ENCODE measurements at places on chromosomes 3 and 15.

GRCh38 chr3:10889206-10889960 lies 73.4 kb downstream of the SLC6A11 start:
- H3K4me3 ChIP-seq: no peak overlapping the region
- no peak overlapping the region for H3K27ac ChIP-seq
- no peaks in the 10 kb centered on the region for H3K4me1 ChIP-seq
- no peaks in the 10 kb centered on the region for H3K27me3 ChIP-seq
- H3K36me3 ChIP-seq: no peaks in the 10 kb centered on the region
- DNase-seq: no peak

DNA sequence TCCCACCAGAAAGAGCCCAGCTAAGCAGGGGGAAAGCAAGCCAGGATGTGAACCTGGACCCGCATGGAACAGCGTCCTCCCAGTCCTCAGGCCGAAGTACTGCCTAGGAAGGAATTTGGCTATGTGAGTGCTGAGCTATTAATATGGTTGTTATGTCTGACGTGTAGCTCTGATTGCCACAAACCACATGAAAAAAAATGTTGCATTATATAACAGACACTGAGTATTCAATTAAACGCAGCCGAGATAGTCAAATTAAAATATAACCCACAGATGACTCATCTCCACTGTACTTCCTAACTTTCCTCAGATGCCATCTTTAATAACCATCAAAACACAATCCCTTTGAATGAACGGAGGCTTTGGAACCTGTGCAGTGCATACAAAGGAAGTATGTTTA lies 111.1 kb downstream of the GABRB3 start:
- no peaks in the 10 kb centered on the region for H3K27me3 ChIP-seq
- no peak for DNase-seq
- no peaks in the 10 kb centered on the region for H3K4me1 ChIP-seq
- no peaks in the 10 kb centered on the region for H3K36me3 ChIP-seq
- H3K4me3 ChIP-seq: no peak overlapping the region

DNA sequence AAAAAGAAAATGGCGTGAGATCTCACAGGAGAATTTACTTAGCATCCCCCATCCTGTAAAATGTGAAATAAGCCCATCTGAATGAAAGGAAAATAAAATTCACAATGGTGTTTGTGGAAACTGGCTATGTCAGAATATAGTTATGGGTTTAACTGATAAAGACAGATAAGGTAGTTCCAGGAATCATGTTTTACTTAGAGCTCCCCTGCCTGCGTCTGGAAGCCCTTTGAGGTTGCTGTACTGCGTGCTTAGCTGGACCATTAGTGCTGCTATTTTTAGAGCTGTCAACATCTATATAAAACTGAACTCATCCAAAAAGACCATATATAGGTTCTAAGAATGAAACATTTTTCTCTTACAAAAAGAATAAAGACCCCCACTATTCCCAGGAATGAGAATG lies 130.8 kb downstream of the LSAMP start:
- H3K4me1 ChIP-seq: no peaks in the 10 kb centered on the region
- DNase-seq: no peak
- no peak overlapping the region for H3K4me3 ChIP-seq
- H3K36me3 ChIP-seq: no peaks in the 10 kb centered on the region
- H3K27me3 ChIP-seq: no peaks in the 10 kb centered on the region

- H3K4me1 ChIP-seq: no peaks in the 10 kb centered on the region
- H3K4me3 ChIP-seq: no peak overlapping the region
- DNase-seq: no peak
- no peaks in the 10 kb centered on the region for H3K36me3 ChIP-seq
- no peaks in the 10 kb centered on the region for H3K27me3 ChIP-seq
Measured at GRCh38 chr3:153339065-153339464, 177.0 kb downstream of the RAP2B start.

DNA sequence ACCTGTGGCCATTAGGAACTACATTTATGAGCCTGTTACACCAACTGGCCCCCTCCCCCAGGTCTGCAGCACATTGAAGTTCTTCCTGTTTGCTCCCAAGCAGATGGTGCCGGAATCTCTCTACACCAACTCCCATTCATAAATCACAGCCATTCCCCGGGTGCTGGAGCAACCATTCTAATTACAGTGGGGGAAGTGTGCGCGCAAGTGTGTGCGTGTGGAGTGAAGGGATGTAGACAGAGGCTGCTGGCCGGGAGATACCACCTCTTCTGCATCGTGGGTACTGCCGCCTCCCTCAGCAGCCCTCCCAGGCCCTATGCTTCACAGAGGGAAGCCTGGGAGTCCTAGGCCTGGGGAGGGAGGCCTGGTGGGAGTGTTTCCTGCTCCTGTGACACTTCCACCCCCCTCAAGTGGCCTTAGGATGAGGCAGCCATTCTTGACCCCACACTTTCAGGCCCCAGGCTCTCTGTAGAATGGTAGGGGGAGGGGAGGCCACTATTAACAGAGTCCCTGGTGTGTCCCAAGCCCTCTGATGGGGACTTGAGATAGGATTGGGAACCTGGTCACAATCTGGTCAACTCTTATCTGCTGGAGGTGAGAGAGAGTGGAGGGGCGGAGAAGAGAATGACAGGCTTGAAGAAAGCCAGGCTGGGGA lies 69.1 kb downstream of the MAGEF1 start:
- H3K36me3 ChIP-seq: no peaks in the 10 kb centered on the region
- no peaks in the 10 kb centered on the region for H3K4me1 ChIP-seq
- DNase-seq: no peak

Measured in upper lobe of left lung (tissue), 6 donors.